ENCODE measurements at places on chromosomes 5 and 9. TPM values are rescaled to one million over a fixed set of nuclear protein-coding genes. Genes with fewer than 3 reads are reported as not detected.

LRRC19 gene
- total RNA-seq: not detected

PCDHB4 gene
- total RNA-seq: 5.6 TPM

INSL6 gene
- total RNA-seq: not detected

GRCh38 chr5:108560581-108560980 is 178.7 kb upstream of the FBXL17 start:
- H3K27ac ChIP-seq: peak overlapping the region; percentile 79
- H3K36me3 ChIP-seq: no peaks in the 10 kb centered on the region
- no peaks in the 10 kb centered on the region for H3K27me3 ChIP-seq
- H3K4me1 ChIP-seq: no peaks in the 10 kb centered on the region
- H3K4me3 ChIP-seq: no peak overlapping the region
- no peak for DNase-seq

GRCh38 chr5:128667152-128667551 is 129.1 kb upstream of the FBN2 start:
- H3K4me1 ChIP-seq: no peaks in the 10 kb centered on the region
- H3K36me3 ChIP-seq: no peaks in the 10 kb centered on the region
- DNase-seq: no peak
- no peak overlapping the region for H3K27ac ChIP-seq
- no peak overlapping the region for H3K4me3 ChIP-seq
- no peaks in the 10 kb centered on the region for H3K27me3 ChIP-seq

All from suprapubic skin (tissue), 4 donors.